Hematopoietic multipotent progenitor cell treated with erythropoietin and hydrocortisone succinate and interleukin-3 and kit ligand, for 6 days (in vitro differentiated cells): ENCODE measurements at places on chromosomes 11 and 22.
A peak's percentile ranks its signal among the peaks of the same experiment; 100 is the strongest.

DNA sequence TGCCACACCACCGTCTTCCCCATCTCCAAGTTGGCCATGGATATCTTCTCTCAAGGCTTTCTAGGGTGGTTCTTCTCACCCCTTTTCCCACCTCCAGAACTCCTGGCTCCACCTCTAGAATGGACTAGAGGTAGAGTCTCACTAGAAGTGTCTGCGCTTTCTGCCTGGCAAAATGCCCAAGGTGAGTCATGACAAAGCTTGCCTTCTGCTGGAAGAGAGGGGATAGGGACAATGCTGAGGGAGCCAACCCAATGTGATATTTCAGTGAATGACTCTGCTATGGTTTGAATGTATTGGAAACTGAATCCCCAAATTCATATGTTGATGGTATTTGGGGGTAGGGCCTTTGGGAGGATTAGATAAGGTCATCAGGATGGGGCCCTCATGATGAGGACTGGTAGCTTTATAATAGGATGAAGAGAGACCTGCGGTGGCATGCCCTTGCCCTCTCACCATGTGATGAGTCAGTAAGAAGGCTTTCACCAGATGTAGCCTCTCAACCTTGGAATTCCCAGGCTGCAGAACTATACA lies 4.1 kb upstream of the CD82 start:
- DNase-seq = peak; percentile 59

DNA sequence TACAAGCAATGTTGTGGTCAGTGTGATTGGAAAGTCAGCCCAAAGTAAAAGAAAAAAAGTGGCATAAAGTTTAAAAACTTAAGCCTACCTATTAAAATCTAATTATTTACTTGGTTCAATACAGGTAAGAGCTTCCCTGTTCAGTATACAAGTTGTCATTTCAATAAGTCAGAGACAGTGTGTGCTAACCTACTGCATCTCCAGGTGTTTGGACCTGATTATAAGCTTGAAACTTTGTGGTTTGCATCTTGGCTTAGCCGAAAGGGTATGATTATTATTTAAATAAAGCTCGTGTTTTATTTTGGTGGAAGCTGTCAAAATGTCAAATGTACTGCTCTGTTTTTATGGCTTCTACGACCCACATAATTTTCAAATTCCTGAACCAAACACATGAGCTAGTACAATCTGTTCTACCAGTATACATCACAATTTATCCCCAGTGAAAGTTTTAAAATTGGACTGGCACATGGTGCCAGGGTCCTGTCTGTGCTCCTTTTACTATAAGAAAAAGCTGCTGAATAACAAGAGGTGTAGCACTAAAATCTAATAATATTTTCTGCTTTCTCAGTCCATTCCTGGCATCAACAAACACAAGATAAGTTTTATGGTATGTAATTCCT lies 103.9 kb upstream of the ANO3 start:
- no peak for DNase-seq

DNA sequence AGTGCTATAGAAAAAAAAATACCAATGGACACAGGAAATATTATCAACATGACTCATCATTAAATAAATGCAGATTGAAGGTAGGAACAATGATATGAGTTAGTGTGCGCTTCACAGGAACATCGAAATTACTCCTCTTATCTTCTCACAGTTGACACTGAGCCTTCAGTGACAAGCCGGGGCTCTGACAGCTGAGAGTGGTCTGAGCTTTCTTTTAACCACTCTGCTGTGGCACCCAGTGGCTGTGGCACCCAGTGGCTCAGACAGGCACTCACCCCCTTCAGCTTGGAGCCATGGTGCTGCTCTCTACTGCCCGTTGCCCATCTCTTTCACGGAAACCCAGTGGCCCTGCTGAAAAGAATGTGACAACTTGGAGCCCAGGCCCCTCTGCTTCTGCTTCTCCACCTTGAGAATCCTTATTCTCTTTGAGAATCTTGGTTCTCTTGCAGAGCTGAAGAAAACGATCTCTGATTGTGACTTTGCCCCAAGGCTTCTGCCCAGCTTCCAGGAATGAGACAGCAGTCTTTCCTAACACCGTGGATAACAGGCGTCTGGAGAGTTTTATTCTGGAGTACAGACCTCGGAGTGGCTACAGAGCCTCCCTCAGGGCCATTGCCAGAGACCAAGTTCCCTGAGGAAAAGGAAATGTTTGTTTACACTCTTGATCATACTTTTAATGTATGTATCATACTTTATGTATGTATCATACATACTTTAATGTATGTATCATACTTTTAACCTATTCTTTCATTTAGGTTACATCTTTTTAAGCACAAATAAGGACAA lies 37.1 kb upstream of the OR8B8 start:
- DNase-seq = peak; percentile 64

DNA sequence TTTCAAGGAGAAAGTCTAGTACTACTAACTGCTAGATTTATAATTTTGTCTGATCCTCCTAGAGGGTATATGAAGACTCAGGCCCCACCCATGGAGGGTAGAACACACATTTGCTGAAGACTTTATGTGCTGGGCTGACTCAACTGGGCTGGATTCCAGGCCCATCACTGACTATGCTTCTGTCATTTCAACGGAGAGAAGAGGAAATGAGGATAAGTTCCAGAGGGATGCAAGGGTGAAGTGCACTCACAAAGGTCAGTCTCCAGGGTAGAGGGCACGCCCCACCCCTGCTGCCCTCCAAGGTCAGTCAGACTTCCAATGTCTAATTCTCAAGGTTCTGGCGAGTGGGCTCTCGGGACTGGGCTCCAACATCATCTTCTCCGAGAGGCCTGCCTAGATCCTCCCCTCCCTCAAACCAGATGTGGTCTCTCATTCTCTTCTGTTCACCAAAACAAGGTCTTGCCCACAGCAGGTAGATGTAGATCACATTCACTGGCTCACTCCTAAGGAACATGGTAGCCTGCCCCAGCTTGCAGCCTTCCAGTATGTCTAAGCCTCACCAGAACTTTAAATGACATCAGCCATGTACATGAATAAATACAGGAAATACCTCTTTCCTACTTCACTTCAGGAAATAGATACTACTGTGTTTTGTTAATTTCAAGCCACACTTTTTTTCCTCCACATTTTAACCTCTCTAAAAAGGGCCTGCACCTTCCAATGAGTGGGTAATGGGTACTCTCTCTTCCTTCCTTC lies 7.3 kb upstream of the C11orf86 start:
- DNase-seq = no peak

DNA sequence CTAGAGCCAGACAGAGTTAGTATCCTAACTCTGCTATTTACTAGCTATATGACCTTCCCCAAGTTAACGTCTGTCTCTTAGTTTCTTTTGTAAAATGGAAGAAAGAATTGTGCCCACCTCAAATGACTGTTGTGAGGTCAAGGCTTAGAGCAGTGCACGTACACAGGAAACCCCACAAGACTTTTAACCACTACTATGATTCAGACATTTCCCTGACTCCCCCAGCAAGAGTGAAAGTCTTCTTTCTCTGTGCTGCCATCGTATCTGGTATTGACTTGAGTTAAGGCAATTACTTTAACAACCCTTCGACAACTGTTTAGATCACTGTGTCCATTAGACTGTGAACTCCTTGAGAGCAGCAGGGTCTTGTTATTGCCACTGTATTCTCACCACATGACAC lies 2.6 kb upstream of the OR52W1 start:
- no peak for DNase-seq

GRCh38 chr11:16741473-16741872 lies 3.0 kb downstream of the C11orf58 start:
- DNase-seq = peak; percentile 11

GRCh38 chr11:12330485-12331231 lies 46.7 kb upstream of the PARVA start:
- no peak for DNase-seq

GRCh38 chr11:10294290-10294953 lies 403 bp upstream of the SBF2 start:
- DNase-seq = no peak

GRCh38 chr11:68038718-68039525 lies at the start of gene TCIRG1:
TSS of gene TCIRG1 (plus strand) at chr11:68039025. CDS start at chr11:68041272, 2,247 bp downstream.
- DNase-seq = peak; percentile 87

- no peak for DNase-seq
Observed at GRCh38 chr11:103525069-103525468, 415.8 kb downstream of the DYNC2H1 start.

DNA sequence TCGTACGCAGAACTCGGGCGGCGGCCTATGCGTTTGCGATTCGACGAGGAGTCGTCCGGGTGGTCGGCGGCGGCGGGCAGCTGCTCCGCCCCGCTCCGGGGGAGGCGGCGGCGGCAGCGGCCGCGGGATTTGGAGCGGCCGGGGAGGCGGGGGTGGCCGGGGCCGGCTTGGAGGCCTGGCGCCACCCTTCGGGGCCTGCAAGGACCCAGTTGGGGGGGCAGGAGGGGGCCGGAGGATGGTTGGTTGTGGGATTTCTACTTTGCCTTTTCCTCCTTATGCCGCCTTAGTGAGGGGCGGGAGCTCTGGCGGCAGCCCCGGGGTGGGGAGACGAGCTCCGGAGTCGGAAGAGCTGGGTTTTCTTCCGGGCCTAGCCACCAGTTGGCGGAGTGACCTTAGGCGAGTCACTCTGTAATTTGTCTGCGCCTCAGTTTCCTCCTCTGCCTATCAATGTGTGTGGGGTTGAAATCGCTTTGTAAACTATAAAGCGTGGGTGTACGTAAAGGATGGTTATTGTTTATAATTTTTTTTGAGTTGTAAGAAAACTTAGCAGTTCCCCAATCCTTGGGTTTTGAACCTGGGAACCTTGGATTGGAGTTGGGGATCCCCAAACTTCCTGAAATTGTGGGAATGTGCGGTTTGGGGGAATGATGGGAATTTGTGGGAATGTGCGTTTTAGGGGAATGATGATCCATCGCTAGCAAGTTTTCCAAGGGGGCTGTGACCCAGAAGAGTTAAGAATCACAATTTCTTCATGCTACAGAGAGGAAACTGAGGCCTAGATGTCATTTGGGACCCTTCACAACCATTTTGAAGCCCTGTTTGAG lies 679 bp downstream of the TUG1 start:
- peak; percentile 72 for DNase-seq

DNA sequence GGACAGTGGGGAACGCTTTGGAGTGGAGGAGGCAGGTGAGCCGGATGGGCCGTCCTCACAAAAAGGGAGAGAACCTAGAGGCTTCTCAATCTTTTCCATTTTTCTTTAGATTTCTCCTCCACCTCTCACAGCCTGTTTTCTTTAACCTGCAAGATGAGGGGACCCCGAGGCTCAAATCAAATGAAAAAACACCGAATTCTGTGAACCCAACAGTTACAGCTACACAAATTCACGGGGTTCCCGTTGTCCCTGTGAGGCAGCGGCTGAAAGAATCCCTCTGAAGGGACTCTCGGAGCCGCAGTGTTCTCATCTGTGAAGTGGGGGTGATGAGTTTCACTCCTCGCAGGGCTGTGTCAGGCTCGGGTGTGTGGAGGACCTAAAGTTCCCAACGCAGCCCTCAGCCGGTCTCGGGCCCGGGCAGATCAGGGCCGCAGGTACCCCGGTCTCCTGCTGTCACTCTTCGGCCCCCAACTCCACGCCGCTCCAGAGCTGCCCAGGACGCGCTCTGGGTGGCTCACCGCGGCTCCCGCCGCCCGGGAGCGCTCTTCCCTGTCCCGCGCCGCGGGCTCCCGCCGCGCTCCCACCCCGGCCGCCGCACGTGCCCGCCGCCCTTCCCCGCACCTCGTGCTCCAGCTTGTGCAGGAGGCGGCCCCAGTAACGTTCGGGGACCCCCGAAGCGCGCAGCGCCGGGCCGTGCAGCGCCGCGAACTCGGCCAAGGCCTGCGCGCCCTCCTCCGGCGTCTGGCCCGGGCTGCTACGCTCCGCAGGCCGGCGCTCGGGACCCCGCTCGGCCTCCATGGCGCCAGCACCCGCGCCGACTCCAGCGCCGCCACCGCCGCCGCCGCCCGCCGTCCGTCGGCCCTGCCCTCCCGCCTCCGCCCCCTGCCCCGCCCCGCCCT lies at the start of gene TTLL12:
TTLL12 (minus strand) TSS at position 863 of the 899 bp plus-strand sequence; CDS start at position 798, 65 bp downstream.
- DNase-seq = peak; percentile 73

GRCh38 chr11:93870616-93871015 lies 20.2 kb upstream of the VSTM5 start:
- DNase-seq = peak; percentile 15

- DNase-seq = no peak
Observed at GRCh38 chr11:77814848-77815247, 5.7 kb downstream of the RSF1 start.

GRCh38 chr22:45775569-45776312 lies 104.1 kb downstream of the ATXN10 start:
- no peak for DNase-seq

- DNase-seq = no peak
Observed at GRCh38 chr22:26109686-26110315, 59.5 kb upstream of the SEZ6L start.

GRCh38 chr11:105738986-105739795 lies 129.3 kb downstream of the GRIA4 start:
- no peak for DNase-seq

- DNase-seq = no peak
Observed at GRCh38 chr11:47915783-47916182, 64.6 kb upstream of the PTPRJ start.

- no peak for DNase-seq
Observed at GRCh38 chr11:69459848-69460539, 21.5 kb upstream of the LINC01488 start.

DNA sequence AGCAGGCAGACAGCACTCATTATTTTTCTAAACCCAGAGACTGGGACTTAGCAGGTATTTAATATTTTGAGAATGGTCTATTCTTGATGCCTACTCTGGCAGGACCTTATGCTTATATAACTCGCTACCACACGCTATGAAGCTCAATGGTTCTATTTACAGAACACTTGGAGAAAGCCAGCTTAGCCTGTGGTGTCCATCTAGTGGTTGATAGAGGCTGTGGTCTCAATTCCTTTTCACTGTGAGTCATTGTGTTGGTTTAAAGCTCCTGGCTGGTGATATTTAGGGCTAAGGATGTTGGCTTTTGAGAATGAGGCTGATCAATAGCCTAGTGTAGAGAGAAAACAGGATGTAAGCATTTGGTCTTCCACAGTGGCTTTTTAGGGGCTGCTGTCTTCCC lies 206.4 kb downstream of the DBX1 start:
- DNase-seq = peak; percentile 57

GRCh38 chr22:25081409-25081824 lies 118.2 kb upstream of the CRYBB3 start:
- DNase-seq = peak; percentile 82

- DNase-seq = no peak
Observed at GRCh38 chr11:79525257-79525656, 84.4 kb upstream of the TENM4 start.

DNA sequence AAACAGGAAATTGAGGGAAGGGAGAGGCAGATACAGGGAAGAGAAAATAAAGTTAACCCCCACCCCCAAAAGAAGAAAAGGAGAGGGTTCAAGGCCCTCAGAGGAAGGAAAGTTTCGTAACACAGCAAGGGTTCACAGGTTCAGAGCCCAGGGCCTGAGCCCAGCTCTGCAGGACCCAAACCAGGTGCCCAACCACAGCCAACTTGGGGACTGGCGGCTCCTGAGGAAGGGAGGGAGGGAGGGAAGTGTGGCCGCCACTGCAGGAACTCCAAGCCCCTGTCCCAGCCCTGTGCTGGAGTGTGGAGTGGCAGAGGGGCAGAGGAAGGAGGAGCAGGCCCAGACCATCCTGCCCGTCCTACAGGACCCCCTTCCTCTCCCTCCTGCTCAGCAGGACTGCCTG lies 59.2 kb downstream of the ELFN2 start:
- DNase-seq = no peak
